Mesenchymal stem cell (in vitro differentiated cells and primary cell): ENCODE measurements at places on chromosomes 2 and 18.

DNA sequence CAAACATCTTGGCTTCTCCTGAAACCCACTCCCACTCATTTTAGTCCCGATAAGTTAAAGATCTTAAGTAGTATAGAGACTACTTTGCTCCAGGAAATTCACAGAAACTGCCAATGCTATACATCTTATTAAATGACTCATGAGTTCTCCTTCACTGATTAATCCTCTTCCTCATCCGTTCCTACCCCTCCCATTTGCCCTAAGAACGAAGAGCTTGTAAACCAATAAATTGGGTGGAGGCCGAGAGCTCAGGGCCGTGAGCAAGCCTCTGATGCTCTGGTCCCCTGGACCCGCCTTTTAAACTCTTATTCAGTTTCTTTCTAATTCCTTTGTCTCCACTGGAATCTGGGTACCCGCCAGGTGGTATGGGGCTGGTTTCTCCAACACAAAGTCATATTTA is 68.6 kb downstream of the METTL8 start:
- no peak for DNase-seq

- DNase-seq = no peak
Observed at GRCh38 chr2:111691164-111691875, 192.7 kb downstream of the ANAPC1 start.

DNA sequence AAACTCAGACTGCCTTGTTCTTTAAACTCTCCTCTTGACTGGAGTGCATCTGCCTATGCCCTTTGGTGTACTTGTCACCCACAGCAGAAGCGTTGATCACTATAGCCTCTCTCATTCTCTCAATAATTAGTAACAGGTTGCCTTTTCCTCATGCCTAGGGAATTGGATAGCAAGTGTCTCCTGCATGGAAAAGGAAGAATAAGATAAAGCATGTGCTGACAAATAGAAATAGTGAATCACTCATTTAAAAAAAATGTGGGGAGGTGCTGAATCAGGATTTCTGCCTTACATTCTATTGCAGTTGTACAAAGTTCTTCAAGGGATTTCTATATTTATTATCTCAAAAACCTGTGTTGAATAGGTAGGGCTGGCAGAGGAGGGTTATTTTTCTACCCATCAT is 323.0 kb downstream of the TXNL1 start:
- no peak for DNase-seq

- peak; percentile 74 for DNase-seq
Observed at GRCh38 chr2:29192526-29192925, 77.3 kb downstream of the CLIP4 start.

- no peak for DNase-seq
Observed at GRCh38 chr2:89845532-89845931, 1154.1 kb downstream of the RPIA start.
